CD4-positive, CD25-positive, alpha-beta regulatory T cell (primary cell): ENCODE measurements at places on chromosomes 5 and 9. TPM values are rescaled to one million over a fixed set of nuclear protein-coding genes. Genes with fewer than 3 reads are reported as not detected.

CTNND2 gene
- total RNA-seq, result not detected

OLFM1 gene
- not detected for total RNA-seq

DPYSL3 gene
- 1.1 TPM for total RNA-seq

EPB41L4B gene
- not detected for total RNA-seq

SLC24A2 gene
- total RNA-seq, result 0.30 TPM

BTNL3 gene
- not detected for total RNA-seq

COL27A1 gene
- total RNA-seq, result 0.30 TPM

CDKN2B-AS1 gene
- total RNA-seq, result 0.99 TPM

CYLC2 gene
- not detected for total RNA-seq

FAM120AOS gene
- 45.7 TPM for total RNA-seq

PCSK5 gene
- 2.0 TPM for total RNA-seq

CCL27 gene
- total RNA-seq, result not detected

HRH2 gene
- total RNA-seq, result 7.0 TPM

PPP3R2 gene
- total RNA-seq, result not detected

DNA sequence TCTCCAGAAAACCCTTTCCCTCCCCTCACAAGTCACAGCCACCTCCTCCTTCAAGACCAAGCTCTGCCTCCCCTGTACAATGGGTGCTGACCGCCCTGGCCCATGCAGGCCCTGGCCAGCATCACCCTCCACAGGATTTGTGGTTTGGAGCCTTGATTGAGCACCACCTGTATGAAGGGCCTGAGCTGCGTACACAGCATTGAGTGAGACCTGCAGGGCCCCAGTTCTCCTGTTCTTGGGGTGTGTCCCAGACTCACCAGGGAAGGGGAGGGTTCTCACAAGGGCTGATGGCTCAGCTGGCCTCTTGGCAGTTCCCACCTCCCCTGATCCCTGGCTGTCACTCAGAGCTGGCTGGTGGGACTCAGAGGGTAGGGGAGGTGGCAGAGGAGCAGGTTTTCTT is 63.7 kb upstream of the IER5L start:
- DNase-seq, result no peak

DNA sequence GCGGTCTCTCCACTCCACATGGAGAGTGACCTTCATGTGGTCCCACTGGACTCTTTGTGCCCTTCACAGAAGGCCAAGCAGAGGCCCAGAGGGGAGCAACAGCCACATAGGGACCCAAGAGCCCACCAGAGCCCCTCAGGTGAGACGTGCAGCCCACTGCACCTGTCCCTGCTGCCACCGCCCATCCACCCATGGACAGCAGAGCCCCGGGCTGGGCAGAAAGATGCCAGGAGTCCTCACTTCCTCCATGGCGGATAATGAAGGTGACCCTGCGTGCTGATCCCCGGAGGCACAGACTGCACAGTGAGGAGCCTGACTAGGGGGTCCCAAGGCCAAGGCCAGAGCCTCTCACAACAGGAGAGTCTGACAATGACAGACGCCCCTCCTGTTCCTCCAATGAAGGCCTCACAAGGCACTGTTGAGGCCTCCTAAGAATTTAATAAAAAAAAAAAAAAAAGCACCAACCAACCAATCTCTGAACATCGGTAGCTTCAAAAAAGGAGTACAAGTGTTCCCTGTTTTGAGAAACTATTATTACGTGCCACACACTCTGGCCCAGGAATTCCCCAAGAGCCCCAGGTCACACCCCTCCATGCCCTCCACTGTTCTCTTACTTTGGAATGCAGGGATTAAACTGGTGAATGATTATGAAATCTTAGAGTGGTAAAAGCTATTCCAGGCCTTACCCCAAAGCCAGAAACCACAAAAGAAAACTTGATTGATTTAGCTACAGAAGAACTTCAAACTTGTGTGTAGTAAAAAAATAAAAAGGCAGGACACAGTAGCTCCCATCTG is 2.8 kb upstream of the PPP1R26 start:
- DNase-seq, result no peak

DNA sequence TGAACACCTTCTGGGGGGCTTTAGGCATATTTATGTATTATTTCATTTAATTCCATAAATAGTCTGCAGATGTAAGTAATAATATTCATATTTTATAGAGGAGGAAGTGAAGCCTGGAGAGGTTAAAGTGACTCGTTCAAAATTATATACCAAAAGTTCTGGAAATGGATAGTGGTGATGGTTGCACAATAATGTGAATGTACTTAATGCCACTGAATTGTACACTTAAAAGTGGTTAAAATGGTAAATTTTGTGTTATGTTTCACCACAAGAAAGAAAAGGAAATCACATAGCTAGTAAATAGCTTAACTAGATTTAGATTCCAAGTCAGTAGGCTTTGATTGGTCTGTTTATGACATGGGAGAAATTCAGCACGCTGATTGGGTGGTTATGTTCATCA is 13.0 kb upstream of the TMEFF1 start:
- DNase-seq, result no peak

- no peak for DNase-seq
Measured at GRCh38 chr5:36177715-36178523, 26.0 kb downstream of the SKP2 start.

- DNase-seq, result no peak
Measured at GRCh38 chr5:89899559-89899958, 510.0 kb downstream of the CETN3 start.

DNA sequence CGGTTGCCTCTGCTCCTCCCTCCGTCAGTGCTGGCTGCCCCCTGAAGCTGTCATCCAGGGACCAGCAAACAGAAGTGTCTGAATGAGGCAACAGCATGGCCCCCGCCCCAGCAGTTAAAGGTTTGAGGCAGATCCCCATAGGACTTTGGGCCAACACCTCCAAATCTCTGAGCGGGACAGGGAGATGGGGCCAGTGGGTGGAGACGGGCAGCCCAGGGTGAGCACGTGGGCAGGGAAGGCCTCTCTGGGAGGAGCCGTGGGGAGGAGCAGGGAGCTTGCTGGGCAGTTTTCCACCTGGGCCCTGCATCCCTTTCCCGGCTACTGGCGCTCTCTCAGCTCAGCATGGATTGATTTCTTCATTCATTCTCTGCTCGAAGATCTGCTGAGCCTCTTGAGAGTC is 39.1 kb upstream of the NOTCH1 start:
- no peak for DNase-seq

- DNase-seq, result no peak
Measured at GRCh38 chr5:5738797-5739489, 316.5 kb downstream of the ICE1 start.

GRCh38 chr5:53749621-53750020 is 189.2 kb downstream of the NDUFS4 start:
- no peak for DNase-seq

DNA sequence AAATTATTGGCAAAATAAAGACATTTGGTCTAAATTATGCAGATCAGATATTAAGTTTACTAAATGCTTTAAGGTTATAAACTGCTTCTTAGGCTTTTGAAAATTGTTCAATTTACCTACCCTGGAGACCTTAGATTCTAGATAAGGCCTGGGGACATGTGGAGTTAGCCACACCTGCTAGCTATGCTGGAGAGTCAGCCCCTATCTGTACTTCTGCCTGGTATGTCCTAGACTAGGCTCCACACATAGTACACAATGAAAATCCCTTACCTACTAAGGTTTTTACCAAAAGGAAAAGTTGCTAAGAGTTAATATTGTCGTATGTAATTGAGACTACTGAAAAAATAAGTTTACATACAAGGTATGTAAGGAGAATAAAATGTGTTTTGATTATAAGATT is 49.8 kb upstream of the DMAC1 start:
- DNase-seq, result no peak

DNA sequence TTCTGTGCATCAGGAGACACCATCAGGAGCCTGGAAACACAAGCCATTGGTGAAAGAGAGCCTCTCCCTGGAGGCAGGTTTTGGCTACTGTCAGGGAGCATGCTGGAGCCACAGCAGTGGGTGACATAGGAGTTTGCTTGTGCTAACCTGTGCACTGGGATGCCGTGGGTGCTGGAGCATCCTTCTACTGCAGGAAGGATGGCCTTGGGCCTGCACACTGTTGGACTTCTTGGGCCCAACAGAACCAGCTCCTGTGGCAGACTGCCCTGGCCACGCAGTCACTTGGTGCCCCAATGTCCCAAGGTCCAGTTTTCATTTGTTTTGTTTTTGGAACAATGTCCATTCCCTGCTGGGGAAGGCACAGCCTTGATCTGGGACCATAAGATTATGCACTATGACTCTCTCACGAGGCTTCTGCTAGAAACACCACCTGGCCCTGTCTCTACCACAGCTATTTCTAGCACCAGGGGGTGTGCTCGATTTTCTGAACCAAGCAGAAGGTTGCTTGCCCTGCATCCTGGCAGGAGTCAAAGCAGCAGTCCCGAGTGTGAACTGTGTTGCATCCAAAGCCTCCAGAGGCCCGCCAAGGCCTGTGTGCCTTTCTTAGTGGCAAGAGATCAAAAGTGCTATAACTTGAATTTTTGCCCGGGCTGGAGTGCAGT is 5.5 kb upstream of the LTC4S start:
- no peak for DNase-seq

- no peak for DNase-seq
Measured at GRCh38 chr5:38780945-38781344, 64.9 kb upstream of the OSMR start.

GRCh38 chr5:170152767-170153166 is 47.1 kb downstream of the FOXI1 start:
- no peak for DNase-seq

GRCh38 chr9:90629354-90629753 is 13.3 kb downstream of the DIRAS2 start:
- DNase-seq, result no peak

DNA sequence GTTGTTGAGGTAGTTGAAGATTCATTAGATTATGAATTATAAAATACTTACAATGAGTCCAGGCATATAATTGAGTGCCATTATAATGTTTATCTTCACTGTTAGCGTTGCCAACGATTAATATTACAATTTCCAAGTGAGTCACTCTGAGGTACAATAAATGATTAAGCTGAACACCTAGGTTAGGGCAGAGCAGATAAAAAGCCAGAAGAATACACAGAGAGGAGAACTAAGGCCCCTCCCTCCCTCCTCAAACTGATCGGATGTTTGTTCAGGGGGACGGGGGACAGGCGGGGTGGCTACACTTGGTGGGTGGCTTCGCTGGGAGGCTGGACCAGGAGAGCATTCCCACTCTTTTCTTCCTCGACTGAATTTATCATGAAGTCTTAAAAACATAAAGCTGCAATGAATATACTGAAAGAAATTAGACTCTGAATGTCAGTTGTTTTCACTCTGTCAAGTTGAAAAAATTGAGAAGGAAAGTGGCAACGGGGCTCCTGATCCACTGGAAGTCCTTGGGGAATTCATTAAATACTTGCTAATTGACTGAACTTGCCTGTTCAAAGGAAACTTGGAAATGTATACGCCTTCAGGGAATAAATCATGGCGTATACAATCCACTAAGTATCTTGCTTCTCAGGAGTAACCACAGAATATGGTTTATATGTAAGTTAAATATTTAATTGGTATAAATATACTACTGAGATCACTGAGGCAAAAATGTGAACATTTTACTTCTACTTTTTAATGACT is 198.1 kb downstream of the TSSK1B start:
- DNase-seq, result no peak

- no peak for DNase-seq
Measured at GRCh38 chr9:91825422-91825821, 124.6 kb downstream of the ROR2 start.

DNA sequence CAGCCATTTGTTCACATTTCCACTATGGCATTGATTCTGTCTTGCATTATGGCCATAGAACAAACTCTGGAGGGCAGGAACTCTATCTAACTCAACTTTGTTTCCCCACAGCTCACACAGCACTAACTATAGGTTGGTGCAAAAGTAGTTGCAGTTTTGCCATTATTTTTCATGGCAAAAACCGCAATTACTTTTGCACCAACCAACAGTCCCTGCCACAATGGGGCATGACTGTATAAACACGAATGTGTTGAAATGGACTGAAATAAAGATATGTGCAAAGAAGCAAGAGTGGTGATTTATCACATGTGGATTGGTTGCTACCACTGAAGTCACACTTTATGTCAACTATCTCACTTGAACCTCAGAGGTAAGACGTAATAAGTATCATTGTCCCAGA is 338.7 kb downstream of the NTRK2 start:
- no peak for DNase-seq

DNA sequence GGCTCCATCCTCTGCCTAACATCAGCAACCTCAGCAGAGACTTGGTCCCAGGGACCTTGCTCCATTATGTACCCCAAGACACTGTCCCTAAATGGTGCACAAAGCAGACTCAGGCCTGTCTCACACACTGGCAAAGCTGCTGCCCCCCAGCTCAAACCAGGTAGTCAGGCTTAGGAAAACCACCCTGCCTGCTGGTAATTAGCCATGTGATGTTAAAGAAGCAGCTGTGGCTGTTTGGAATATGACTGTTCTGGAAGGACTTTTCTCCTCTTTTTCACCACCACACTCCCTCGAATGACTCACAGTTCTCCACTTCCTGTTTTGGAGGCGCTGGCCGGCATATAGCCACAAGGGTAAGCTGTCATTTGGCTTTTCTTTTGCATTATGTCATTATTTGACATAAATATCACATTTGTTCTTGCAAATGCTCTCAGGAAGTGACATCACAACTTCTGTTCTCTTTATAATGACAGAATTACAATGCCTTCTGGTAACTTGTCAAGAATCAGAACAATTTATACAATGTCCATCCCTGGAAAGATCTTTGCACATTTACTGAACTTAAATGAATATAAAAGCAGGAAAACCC is 113.9 kb downstream of the SUSD1 start:
- no peak for DNase-seq

GRCh38 chr5:160287378-160288051 is 24.8 kb downstream of the CCNJL start:
- no peak for DNase-seq

GRCh38 chr9:20557285-20557684 is 65.0 kb downstream of the MLLT3 start:
- DNase-seq, result no peak

DNA sequence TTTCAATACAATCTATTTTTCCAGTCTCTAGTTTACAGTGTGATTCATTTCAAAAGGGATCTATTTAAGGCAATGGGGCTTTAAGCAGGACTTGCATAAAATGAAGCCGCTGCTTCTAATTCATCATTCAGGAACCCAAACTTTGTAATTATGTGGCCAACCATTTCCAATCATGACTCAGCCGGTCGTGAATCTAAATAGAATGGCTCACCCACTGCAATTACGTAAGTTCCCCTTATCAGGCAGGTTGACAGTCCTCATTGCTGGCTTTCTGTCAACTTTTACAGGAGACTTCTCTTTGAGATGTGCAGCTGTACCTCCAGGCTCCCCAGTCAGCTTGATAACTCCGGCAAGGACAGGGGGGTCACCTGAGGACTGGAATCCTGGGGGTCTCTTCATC is 152.8 kb upstream of the DAP start:
- DNase-seq, result no peak

- no peak for DNase-seq
Measured at GRCh38 chr5:31987985-31988710, 186.0 kb downstream of the GOLPH3 start.
